Stimulated activated CD4-positive, alpha-beta T cell treated with anti-CD3 and anti-CD28 coated beads, Interleukin-1b, Interleukin-23, amount 100 ng/mL, for 1 hour (primary cell): ENCODE measurements at places on chromosomes 7 and 10.

DNA sequence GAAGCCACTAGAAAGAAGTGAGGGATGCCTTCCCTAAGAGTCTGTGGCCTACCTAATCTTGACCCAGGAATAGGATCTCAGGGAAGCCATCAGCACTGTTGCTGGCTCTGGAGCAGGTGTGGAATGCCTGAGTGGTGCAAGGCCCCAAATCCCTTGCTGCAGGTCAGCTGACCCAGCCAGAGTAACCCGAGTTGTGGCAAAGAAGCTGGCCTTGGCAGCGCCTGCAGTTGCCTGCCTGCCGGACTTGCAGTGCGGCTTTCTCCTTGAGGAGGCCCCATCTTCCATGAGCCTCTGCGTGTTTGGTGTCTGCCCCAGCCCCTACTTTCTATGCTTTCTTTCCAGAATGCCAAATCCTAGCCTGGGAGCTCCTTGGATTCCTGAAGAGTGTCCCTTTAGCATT is 5.8 kb downstream of the KIAA1217 start:
- no peak for DNase-seq

DNA sequence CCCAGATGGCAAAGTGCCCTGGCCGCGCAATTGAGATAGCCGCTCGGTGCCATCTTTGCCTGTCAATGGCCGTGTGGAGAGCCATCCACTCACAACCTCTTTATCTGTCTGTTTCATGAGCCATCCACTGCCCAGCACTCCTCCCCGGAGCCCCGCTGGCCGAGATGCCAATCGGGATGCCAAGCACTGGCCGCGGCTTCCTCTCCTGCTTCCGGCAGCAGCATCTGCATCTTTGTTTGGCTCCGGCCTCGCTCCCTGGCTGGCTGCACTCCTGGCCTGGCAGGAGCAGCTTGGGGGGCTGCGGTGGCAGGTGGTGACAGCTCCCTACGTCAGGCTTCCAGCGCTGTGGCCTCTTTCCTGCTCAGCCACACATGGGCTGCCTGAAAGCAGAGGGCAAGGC is 231.7 kb downstream of the USP6NL start:
- no peak for DNase-seq

DNA sequence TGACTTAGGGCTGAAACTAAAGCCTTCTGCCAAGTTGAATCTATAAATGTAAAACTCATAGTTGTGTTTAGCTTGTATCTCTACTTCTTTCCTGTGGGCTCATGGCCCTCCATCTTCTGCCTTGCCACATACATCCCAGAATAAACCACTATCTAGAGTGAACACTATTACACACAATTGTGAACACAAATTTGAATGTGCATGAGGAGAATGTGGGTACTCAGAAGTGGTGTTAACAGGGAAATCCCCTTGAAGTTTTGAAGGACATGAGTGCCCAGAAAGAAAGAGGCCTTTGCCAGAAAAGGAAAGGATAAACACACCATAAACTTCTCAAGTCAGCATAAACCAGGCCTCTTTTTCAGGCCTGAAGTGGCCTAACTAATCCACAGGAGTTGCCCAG is 20.2 kb upstream of the CCNJ start:
- no peak for DNase-seq

GRCh38 chr7:23473844-23474093 is 3.5 kb upstream of the IGF2BP3 start:
- DNase-seq: no peak

DNA sequence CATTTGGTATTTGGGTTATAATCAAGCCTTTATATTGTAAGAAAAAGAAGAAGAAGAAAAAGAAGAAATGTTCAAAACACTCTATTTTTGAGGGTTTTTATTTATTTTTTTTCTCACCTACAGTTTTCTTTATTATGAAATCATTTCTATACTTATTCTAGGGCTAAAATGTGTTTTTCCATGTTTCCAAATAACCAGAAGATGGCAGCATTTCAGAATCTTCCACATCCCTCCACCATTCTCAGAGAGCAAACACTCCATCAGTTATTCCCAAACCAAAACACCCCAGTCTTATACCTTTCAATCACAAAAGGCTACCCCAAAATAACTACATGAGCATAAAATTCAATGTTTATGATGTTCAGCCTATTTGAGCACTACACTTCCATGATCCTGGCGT is 38.7 kb upstream of the PPP1R17 start:
- DNase-seq: no peak

DNA sequence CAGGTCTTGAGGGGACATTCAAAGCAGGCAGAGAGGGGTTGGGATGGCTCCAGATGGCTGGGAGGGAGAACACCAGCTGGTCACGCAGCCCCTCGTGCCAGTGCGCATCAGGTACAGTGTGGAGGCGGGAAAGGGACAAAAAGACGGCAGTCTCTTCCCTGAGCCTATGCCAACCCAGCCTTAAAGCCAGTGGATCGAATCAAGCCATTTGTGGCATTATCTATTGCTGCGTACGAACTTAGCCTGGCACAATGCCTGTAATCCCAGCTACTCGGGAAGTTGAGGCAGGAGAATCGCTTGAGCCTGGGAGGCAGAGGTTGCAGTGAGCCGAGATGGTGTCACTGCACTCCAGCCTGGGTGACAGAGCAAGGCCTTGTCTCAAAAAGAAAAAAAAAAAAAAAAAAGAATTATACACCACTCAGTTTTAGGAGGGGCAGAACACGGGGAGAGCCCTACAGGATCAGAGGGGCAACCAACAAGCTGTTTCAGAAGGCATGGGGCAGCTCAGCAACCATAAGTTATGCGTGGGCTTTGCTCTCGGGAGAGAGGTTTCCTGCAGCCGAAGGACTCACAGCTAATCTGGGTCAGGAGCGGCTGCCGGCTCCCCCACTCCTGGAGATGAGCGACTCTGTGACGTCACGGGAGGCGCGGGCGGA is 356 bp upstream of the NDUFB2 start:
- peak; percentile 85 for DNase-seq

DNA sequence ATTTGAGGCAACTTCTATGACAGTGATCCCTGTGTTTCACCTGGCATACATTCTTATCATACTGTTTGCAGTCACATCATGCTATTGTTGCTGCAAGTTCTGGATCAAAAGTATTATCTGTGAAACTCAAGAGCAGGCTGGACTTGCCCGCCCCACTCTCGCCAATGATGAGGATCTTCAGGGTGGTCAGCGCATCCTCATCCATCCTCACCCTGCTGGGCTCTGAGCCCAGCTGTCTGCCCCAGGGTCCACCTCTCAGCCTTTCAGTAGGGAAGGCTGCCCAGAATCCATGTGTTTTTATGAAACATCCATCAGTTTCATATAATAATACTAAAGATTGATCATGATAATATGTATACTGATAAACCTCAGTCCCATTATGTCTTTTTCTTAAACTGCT is 55.4 kb upstream of the KIF5B start:
- DNase-seq: no peak

DNA sequence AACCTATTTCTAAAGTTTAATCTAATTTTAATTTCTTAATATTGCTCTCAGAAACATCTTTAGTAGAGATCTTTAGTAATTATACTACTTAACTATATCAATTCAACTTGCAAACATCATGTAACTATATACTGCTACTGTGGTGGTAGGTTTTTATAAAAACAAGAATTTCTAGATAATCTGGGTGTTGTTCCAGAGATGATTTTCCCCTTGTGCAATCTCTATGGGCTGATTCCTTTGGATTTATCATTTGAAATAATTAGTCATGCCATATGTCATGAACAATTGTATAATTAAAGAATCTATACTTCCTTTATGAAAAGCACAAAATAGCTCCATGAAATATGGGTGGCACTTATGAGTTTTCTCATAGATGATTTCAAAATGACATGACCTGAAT is 23.9 kb upstream of the CDK13 start:
- DNase-seq: no peak

GRCh38 chr10:72690071-72690755 is 1.7 kb upstream of the MCU start:
- no peak for DNase-seq

- DNase-seq: no peak
These were observed at the start of gene HEPACAM2 for GRCh38 chr7:93226310-93226709. TSS of gene HEPACAM2 (minus strand) at chr7:93226469.

GRCh38 chr7:2224491-2224928 is 8.2 kb downstream of the MAD1L1 start:
- no peak for DNase-seq

DNA sequence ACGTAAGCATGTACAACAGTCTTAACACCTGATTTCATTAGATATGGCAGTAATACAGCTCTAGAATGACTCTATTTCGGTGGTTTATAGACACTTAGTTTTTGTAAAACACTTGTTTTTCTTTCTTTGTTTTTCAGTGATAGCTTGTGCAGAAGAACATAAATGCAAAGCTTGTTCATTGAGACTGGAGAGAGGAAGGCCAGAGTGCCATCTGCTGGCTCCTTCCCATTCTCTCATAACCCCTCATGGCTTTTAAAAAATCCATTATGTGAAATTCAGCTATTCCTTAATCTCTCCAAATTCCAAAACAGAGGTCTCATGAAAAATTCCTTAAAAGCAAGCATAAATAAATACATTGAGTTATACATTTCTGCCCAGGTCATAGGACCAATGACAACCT is 76.3 kb downstream of the CACNB2 start:
- no peak for DNase-seq

- no peak for DNase-seq
These were observed 51.6 kb downstream of the HIBADH start for GRCh38 chr7:27611059-27611458.

- DNase-seq: no peak
These were observed 453 bp downstream of the URGCP start for GRCh38 chr7:43905956-43906330.

DNA sequence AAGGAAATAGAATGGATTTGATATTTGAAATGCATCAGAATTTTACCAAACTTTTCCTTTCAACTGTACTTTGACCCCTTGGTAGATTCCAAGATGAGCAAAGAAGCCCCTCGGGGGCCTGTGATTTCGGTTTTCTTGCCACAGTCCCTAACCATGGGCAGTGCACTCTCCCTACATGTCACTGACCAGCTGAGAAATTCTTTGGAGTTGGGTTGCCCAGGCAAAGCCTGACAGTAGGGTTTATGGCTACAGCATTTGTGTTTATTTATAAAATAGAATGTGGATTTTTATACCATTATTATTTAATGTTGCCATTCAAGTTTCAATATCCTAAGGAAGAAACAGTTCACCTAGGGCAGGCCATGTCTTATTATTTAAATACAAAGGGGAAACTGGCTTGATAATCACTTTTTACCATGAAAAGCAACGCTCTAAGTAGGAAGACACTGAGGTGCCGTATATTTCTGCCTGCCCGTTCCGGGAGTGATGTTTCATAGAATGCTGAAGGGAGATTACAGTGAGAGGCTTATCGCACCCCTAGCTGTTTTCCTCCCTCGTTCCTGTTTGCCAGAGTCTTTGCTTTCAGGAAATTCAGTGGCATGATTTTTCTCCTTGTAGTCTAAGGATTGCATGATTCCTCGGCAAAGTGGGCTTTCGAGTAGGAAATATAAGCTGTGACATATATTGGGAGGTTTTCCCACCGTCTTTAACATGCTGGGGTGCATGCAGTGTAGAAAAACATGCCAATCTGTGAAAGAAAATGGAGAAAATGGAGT is 35.8 kb downstream of the WIPF3 start:
- DNase-seq: no peak

GRCh38 chr7:17298840-17299482 is 509 bp downstream of the AHR start:
- peak; percentile 16 for DNase-seq

DNA sequence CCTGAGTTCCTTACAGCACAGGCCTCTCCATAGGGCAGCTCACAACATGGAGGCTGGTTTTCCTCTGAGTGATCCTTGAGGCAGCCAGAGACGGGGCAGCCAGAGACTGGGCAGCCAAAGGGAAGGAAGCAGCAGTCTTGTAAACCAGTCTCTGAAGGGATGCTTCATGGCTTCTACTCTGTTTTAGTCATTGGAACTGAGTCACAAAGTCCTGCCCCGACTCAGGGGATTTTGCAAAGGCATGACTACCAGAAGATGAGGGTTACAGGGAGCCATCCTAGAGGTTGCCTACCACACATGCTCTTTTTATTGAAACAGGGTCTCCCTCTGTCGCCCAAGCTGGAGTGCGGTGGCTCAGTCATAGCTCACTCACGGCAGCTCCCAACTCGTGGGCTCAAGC is 44.4 kb upstream of the COMMD3 start:
- no peak for DNase-seq

DNA sequence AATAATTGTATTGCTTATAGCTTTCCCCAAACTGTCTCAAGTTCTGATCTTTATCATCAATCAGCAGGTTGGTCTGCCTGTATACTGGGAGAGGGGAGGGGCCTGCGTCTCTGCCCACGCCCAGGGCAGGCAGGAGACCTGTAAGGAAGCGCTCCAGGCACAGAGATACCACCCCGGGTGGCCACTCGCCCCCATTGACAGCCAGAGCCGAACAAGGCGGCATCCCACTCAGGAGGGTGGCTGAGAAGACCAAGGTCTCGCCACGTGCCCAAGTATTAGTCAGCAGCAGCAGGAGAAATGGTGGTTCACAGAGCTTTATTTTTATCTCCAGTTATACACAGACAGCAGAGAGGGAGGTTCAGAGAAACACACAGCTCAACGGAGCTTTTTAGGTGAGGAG is 7.2 kb downstream of the STK32C start:
- DNase-seq: no peak

DNA sequence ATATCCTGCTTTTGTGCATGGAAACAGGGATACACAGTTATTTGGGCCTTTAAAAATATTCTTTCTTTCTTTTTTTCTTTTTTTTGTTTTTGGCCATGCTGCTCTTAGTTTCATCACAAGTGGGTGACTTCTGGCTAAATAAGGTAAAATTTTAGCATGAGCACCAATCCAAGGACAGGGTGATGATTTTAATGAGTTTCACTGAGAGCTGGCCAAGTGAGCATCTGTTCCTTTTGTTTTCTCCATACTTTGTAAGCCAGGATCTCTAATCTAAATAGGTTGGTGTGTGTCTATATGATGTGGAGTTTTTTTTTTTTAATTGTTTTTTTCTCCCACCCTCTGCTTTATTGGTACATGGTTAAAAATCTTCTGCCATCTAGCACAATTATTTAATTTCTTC is 106.8 kb downstream of the POLL start:
- DNase-seq: no peak

DNA sequence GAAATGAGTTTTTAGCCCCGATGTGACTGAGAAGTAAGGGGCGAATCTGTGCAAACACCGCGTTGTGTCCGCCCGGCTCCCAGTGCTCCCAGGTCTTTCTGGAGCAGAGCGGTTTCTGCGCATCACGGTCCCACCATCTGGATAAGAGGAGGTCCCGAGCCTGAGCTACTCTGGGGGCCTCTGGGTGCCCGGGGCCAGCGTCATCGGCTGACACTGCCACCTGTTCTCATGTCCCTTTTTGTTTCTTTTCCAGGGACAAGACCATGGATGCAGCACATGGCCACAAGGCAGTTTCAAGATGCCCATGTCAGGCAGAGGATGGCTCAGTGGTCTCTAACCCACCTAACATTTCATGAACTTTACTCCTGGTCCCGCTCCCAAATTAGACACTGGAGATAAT is 24.9 kb downstream of the KLF6 start:
- DNase-seq: no peak
